Mucosa of descending colon (tissue), 3 donors: ENCODE measurements at places on chromosomes 7 and 10. TPM values are rescaled to one million over a fixed set of nuclear protein-coding genes. Genes with fewer than 3 reads are reported as not detected.

GRCh38 chr7:69770613-69771012, 172.3 kb downstream of the AUTS2 start:
- DNase-seq, result no peak

GRCh38 chr7:82348251-82348650, 95.3 kb downstream of the CACNA2D1 start:
- no peak for DNase-seq

GRCh38 chr10:119375574-119376272, 166.8 kb downstream of the RGS10 start:
- no peak for DNase-seq

The RBP3 gene
- total RNA-seq, result not detected

The NMT2 gene
- 26.4 TPM for total RNA-seq

The MPLKIP gene
- total RNA-seq, result 35.0 TPM

The GFRA1 gene
- 2.2 TPM for total RNA-seq
